MCF 10A (cell line): ENCODE measurements at places on chromosomes 1 and 21. TPM values are rescaled to one million over a fixed set of nuclear protein-coding genes. Genes with fewer than 3 reads are reported as not detected.

- DNase-seq: no peak
Measured at GRCh38 chr1:227082999-227083746, 143.1 kb downstream of the COQ8A start.

GRCh38 chr1:18126616-18127015 lies 19.0 kb downstream of the IGSF21 start:
- DNase-seq: no peak

DNA sequence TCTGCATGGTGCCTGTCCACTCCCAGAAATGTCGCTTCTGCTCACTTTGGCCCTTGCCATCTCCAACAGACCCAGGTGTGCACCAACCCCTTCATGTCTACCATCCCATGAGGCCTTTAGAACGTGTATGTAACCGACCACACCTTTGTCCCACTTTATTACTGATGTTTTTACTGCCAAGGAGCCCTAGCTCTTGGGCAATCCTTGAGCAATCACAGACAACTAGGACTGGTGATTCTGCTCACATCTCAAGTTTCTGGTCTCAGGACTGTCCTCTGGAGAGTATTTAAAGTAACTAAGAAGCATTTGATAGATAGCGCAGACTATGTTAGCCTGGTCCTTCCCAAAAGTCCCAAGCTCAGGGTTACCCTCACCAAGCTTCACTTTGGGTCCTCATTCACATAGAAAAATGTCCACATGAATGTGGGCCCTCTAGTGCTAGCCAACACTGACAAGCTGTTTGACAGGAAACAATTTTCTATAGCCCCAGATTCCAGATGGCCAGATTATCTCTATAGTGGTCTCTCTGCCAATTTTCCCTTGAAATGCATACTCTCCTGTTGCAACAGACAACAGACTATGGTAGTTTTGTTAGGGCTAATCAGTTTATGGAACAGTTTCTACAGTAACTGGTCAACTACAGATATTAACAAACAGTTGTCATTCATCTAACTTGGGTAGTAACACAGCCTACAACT lies 6.9 kb upstream of the TMEM81 start:
- DNase-seq: peak; percentile 75

DNA sequence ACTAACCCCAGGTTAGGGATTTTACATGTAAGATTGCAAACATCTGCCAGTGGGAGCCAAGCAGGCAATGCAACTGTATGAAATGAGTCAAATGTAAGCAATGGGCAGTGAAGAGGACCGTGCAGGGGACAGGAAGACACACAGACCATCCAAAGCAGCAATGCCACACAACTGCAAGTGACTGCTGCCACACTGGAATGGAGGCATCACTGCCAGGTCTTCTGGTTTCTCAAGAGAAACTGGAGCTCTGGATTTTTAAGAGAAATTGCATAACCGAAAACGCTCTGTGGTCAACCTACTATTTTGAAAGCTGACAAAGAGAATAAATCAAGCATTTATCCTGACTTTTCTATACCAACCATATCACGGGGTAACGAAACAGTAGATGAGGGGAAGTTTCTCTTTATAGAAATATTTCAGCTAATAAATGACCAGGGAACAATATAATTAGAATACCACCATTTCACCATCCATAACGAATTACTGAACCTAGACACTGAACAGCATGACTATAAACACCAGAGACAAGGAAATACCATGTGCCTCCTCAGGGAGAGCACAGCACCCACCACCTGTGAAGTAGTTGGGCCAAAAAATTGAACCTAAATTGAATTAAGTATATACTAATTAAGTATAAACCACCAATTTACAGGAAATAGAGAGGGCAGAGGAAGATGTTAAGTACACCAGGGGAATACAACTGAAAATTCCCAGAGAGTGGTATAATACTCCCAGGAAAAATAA lies 4.4 kb downstream of the AK2 start:
- DNase-seq: peak; percentile 59

NDUFV3 gene
- 70.0 and 79.7 TPM in 2 replicates for total RNA-seq

KIAA0040 gene
- 26.7 and 27.7 TPM in 2 replicates for total RNA-seq

SPRR1A gene
- total RNA-seq: not detected in 2 replicates
